ENCODE measurements at places on chromosomes 1 and 21. TPM values are rescaled to one million over a fixed set of nuclear protein-coding genes. Genes with fewer than 3 reads are reported as not detected.

C4BPA gene
- total RNA-seq: not detected

- DNase-seq: no peak
These were observed 64.3 kb downstream of the EVA1C start for GRCh38 chr21:32476661-32477423.

DISC1 gene
- total RNA-seq: 9.3 TPM

MATN1 gene
- 0.34 TPM for total RNA-seq

LCE2B gene
- not detected for total RNA-seq

- DNase-seq: no peak
These were observed 57.9 kb downstream of the RASAL2 start for GRCh38 chr1:178151831-178152230.

GRCh38 chr1:44536357-44537209 is 131.5 kb downstream of the RNF220 start:
- no peak for DNase-seq

AGMAT gene
- total RNA-seq: 0.96 TPM

DNA sequence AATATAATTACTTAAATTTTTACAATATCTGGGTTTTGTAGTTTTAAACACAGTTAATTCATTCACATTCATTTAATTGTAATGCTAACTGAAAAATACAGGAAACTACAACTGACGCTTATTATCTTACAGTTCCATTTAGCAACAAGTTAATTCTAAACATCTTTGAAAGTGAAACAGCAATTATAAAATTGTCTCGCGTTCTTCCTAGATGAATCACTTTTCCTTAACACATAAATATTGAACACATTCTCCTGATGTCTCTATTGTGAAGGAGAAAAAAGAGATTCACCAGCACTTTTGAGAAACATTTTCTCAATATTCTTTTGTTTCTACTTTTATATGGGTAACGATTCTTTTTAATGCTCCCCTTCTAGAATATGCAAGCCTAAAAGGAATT is 6.4 kb downstream of the PTGFR start:
- DNase-seq: no peak

- no peak for DNase-seq
These were observed 12.1 kb downstream of the SNAP47 start for GRCh38 chr1:227747382-227747781.

AMY1C gene
- not detected for total RNA-seq

TRNP1 gene
- 30.6 TPM for total RNA-seq

- DNase-seq: no peak
These were observed 16.4 kb upstream of the KANK4 start for GRCh38 chr1:62335656-62336055.

DNA sequence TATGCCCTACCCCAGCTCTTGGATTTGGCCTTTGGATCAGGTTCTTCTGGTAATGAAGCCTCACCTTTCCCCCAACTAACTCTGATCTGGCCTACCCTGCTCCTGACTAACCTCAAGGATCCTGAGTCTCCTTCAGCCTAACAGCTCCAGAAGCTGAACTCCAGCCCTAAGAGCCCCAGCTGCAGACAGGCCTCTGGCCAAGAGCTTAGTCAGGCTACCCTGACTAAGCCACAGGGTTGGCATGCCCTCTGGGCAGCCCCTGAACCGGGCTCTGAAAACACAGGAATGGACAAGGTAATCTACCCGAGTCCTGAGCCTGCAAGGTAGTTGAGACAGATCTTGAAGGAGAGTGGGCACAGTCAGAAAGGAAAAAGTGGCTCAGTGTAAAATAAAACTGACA is 29.4 kb downstream of the COA7 start:
- no peak for DNase-seq

GRCh38 chr1:198472997-198473396 is 67.5 kb downstream of the ATP6V1G3 start:
- DNase-seq: no peak

DNA sequence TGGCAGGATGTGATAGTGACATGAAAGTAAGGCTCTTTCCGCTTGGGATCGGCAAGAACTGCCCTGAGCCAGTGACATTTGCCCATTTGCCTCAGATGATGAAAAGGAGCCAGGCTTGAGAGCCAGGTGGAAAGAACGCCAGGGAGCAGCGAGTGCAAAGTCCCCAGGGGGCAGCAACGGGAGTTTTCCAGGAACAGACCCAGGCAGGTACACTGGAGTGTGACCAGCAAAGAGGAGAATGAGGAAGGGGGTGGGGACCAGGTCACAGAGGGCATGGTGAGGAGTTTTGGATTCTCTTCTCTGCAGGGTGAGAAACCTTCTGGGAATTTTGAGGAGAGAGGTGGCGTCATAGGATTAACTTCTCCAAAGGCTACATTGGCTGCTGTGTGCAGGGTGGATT is 10.8 kb upstream of the ETS2 start:
- DNase-seq: no peak

CAMK1G gene
- total RNA-seq: 1.6 TPM

- peak; percentile 69 for DNase-seq
These were observed 749 bp downstream of the IBA57 start for GRCh38 chr1:228166170-228166936.

DNA sequence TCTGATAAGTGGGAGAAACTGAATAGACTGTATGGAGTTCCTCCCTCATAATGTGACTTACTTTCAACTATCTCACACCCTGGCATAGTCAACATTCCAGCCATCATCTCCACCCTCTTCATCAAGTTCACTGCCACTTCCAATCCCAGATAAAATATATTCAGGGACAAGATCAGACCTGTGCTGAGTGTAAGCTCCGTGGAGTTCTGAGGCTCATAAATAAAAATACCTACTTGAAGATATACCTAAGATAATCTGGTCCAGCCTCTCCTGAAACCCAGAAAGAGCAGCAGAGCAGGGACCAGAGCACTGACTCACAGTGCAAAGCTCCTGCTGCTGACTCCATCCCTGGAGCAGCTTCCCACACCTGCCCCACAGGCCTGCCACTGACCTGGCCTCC is 1.7 kb upstream of the LCE7A start:
- no peak for DNase-seq

DNA sequence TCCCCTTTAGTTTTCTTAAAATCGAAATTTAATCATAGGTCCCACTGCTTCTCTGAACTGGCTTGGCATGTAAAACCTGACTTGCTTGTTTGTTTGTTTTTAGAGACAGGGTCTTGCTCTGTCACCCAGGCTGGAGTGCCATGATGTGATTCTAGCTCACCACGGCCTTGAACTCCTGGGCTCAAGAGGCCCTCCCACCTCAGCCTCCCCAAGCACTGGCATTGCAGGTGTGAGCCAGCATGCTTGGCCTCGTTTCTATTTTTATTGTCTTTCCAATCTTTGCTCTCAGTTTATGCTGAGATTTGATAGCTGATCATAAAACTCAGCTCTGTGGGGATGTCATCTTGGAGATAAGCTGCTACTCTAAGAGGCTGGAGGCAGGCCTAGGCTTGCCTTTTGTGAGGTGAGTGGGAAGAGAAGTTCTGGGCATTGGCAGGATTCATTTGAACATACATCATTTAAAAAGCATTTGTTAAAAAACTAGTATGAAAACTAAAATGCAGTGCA is 51.5 kb upstream of the GCLM start:
- peak; percentile 73 for DNase-seq

All from prostate gland (tissue), 2 donors.